Heart right ventricle (tissue), 16 donors: ENCODE measurements at places on chromosomes 7 and 10. TPM values are rescaled to one million over a fixed set of nuclear protein-coding genes. Genes with fewer than 3 reads are reported as not detected.

DNA sequence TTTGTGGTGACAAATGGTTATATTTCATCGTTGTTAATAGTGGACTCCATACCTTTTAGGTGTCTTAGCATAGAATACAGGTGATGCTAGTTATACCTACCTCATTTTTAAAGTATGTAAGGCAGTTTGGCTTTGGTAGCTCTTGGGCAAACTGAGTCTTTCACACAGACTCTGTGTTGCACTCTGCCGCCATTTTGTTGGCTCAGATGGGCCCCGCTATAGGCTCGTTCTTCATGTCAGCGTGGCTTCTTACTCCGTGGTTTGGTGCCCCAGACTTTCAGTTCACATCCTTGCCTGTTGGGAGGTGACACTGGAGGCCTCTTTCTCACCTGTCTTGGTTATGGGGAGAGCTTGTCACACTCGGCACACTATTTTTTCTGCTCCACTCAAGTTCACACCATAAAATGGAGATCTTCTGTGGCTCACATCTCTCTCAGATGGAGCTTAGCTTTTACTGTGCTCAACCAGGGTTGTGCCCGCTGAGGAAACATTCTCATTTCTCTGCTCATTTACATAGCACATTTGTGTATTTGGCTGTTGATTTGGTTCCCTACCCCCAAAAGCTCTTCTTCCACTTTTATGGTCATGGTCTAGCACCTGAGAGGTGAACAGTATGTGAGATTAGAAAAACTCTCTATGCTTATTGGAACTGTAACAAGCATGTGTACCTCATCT lies 178.5 kb downstream of the ARID5B start:
- DNase-seq: no peak
- no peak overlapping the region for H3K4me3 ChIP-seq
- no peaks in the 10 kb centered on the region for H3K27me3 ChIP-seq
- peak overlapping the region; percentile 88 for H3K27ac ChIP-seq

GRCh38 chr7:120996988-120997345 lies 8.5 kb downstream of the CPED1 start:
- H3K4me1 ChIP-seq: peaks cover 59% of the 10 kb centered on the region
- peak overlapping the region; percentile 45 for H3K27ac ChIP-seq
- no peak overlapping the region for H3K4me3 ChIP-seq

DNA sequence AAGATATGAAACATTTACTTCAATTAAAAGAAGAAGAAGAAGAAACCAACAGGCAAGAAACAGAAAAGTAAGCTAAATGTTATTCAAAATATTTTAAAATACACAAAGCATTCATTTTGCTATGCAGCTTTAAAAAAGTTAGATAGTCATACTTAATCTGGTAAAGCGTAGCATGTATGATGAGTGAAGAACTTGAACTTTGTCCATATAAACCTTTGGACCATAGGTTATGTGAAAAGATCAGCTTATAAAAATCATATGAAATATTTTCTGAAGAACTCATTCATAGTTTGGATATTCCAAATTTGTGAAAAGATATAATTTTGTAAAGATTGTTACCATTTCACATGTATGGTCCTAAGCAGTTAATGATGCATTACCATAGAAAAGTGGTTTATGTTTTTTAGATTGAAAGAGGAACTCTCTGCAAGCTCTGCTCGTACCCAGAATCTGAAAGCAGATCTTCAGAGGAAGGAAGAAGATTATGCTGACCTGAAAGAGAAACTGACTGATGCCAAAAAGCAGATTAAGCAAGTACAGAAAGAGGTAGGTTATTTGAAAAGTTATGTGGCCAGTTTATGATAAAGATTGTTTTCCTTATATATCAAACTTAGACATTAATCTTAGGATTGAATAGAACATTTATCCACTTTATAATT lies 37.3 kb downstream of the KIF20B start:
- DNase-seq: no peak
- H3K36me3 ChIP-seq: no peaks in the 10 kb centered on the region
- H3K4me1 ChIP-seq: no peaks in the 10 kb centered on the region
- H3K27ac ChIP-seq: no peak overlapping the region
- H3K4me3 ChIP-seq: no peak overlapping the region

GRCh38 chr7:98707076-98707475 lies 90.0 kb downstream of the NPTX2 start:
- DNase-seq: no peak
- H3K4me3 ChIP-seq: no peak overlapping the region
- peaks cover 5% of the 10 kb centered on the region for H3K27me3 ChIP-seq
- no peaks in the 10 kb centered on the region for H3K36me3 ChIP-seq
- H3K27ac ChIP-seq: no peak overlapping the region

- DNase-seq: no peak
- no peaks in the 10 kb centered on the region for H3K27me3 ChIP-seq
- H3K4me1 ChIP-seq: no peaks in the 10 kb centered on the region
Observed at GRCh38 chr7:45967591-45968157, 46.6 kb upstream of the IGFBP3 start.

DNA sequence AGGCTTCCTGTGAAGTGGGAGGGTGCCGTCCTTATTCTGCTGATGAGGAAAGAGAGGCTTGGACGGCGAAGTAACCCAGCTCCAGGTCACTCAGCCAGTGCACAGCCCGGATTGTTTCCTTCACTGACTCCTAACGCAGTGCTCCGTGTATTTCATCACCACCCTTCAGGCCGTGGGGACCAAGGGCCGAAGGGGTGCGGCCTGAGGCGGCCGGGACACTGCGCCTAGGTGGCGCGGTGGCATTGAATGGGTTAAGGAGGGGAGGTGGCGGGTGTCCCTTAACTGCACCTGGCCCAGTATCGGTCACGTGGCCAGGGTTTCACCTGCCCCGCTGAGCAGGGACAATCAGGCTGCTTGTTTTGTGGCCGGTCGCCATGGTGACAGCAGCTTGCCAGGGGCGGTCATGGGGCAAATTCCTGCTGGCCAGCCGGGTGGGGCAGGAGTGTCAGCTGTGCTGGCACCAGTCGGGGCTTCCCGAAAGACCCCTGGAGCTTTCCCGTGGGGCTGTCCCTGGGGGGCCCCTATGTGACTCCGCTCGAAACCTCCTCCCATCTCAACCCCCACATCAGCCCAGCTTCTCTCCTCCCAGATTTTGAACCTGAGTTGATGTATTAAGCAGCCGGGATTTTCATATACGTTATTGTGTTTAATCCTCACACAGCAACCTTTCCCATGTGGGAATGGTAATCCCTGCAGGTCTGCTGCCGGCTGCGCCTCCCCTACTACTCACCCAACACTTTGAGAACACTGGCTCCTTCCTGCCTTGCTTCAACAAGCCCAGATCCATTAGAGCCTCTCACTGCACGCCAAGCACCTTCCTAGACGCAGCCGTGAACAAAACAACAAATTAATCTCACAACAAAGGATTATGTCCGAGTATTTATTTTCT lies 4.4 kb upstream of the ABHD11 start:
- no peak overlapping the region for H3K4me3 ChIP-seq
- peaks cover 18% of the 10 kb centered on the region for H3K4me1 ChIP-seq
- H3K27me3 ChIP-seq: no peaks in the 10 kb centered on the region

- H3K27ac ChIP-seq: no peak overlapping the region
- H3K4me1 ChIP-seq: no peaks in the 10 kb centered on the region
- no peak overlapping the region for H3K4me3 ChIP-seq
- DNase-seq: no peak
- no peaks in the 10 kb centered on the region for H3K36me3 ChIP-seq
- no peaks in the 10 kb centered on the region for H3K27me3 ChIP-seq
Observed at GRCh38 chr10:57579926-57580325, 687.8 kb downstream of the IPMK start.

GRCh38 chr10:75061709-75062505 lies 49.5 kb upstream of the SAMD8 start:
- DNase-seq: no peak
- H3K4me3 ChIP-seq: no peak overlapping the region
- H3K36me3 ChIP-seq: no peaks in the 10 kb centered on the region
- H3K27me3 ChIP-seq: no peaks in the 10 kb centered on the region

GRCh38 chr10:58066126-58066525 lies 201.6 kb downstream of the IPMK start:
- H3K27me3 ChIP-seq: no peaks in the 10 kb centered on the region
- no peak overlapping the region for H3K27ac ChIP-seq
- H3K4me3 ChIP-seq: no peak overlapping the region
- H3K36me3 ChIP-seq: no peaks in the 10 kb centered on the region
- H3K4me1 ChIP-seq: no peaks in the 10 kb centered on the region

GRCh38 chr10:110508806-110509544 lies 11.3 kb downstream of the DUSP5 start:
- no peak overlapping the region for H3K4me3 ChIP-seq
- peaks cover 59% of the 10 kb centered on the region for H3K4me1 ChIP-seq
- peak overlapping the region; percentile 69 for H3K27ac ChIP-seq
- peak; percentile 79 for DNase-seq
- H3K36me3 ChIP-seq: peaks cover 56% of the 10 kb centered on the region

- H3K4me1 ChIP-seq: no peaks in the 10 kb centered on the region
- H3K36me3 ChIP-seq: no peaks in the 10 kb centered on the region
- H3K27me3 ChIP-seq: no peaks in the 10 kb centered on the region
- H3K4me3 ChIP-seq: no peak overlapping the region
- DNase-seq: no peak
Observed at GRCh38 chr7:68041554-68041953, 1044.9 kb downstream of the TYW1 start.

DNA sequence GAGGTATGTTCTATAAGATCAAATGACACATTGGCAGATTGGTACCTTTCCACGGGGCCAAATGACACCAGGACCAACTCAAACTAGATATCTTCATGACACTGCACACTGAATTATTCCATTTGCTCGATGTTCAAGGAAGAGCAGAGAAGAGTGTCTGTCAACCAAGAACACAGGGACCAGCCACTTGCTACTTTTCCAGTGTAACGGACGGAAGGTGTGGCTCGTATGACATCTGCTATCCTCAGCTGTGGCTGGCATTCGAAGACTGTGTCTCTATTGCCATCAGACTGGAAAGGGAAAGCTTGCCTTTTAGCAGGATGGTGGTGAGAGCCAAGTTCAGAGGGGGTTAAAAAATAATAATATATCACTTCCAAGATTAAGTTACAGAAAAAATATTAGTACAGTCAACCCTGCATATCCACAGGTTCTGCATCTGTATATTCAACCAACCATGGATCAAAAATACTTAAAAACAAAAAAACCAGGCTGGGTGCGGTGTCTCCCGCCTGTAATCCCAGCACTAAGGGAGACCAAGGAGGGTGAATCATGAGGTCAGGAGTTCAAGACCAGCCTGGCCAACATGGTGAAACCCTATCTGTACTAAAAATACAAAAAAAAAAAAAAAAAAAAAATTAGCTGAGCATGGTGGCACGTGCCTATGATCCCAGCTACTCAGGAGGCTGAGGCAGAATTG lies 237.1 kb downstream of the PRPF18 start:
- no peak overlapping the region for H3K4me3 ChIP-seq
- DNase-seq: no peak

GRCh38 chr7:69657985-69658384 lies 59.7 kb downstream of the AUTS2 start:
- H3K27ac ChIP-seq: no peak overlapping the region
- no peak for DNase-seq
- no peak overlapping the region for H3K4me3 ChIP-seq
- no peaks in the 10 kb centered on the region for H3K27me3 ChIP-seq
- H3K4me1 ChIP-seq: peaks cover 36% of the 10 kb centered on the region

DNA sequence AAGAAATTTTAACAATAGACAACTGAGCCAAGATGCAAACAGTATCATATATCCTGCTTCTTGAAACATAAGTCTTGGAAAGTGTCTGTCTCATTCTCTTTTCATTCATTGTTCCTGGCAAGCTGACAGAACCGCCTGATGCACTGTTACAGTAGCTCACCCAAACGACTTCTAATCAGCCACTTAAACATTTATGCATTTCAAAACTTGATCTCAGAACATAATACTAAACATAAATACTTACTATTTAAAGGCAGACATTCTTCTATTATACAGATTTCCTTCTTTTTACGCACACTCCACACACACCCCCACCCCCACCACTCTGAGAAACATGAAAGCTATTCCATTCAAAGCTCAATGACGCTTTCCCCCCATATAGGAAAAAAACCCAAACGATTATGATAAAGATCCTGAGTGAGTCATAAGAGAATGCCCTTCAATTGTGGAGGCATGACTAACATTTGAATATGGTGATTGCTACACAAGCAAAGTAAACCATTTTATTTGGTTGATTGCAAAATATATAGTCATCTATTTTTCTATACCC lies 30.5 kb downstream of the SHTN1 start:
- H3K27me3 ChIP-seq: no peaks in the 10 kb centered on the region
- no peak overlapping the region for H3K27ac ChIP-seq
- no peaks in the 10 kb centered on the region for H3K36me3 ChIP-seq
- H3K4me1 ChIP-seq: no peaks in the 10 kb centered on the region

GRCh38 chr7:108211382-108212201 lies 81.4 kb upstream of the LAMB4 start:
- no peaks in the 10 kb centered on the region for H3K36me3 ChIP-seq
- no peaks in the 10 kb centered on the region for H3K27me3 ChIP-seq
- H3K4me1 ChIP-seq: no peaks in the 10 kb centered on the region
- no peak for DNase-seq
- no peak overlapping the region for H3K4me3 ChIP-seq
- H3K27ac ChIP-seq: no peak overlapping the region

DNA sequence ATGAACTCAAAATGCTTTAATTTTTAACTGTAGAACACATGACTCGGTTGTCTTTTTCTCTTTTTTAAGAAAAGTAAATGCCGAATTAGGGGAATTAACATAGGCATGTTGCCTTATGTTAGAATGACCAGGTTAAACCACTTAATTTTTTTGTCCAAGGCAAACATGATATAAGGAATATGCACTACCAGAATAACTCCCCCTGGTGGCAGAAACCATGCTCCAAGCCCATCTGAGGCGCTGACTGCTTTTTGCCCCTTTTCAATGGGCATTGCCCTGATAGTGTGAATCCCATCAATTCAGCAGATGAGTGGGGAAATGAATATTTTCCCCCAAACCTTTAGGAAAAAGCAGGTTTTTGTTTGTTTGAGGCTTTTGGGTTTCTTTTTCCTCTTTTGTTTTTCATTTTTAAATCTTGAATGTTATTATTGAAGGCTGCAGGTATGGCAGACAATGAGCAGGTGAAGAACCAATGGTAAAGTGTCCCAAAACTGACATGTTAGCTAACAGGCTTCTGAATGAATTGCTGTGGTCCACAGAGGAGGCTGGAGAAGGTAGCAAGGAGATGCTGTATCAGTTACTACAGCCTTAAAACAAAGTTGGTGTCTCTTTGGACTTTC lies 284.3 kb downstream of the SORCS3 start:
- H3K27me3 ChIP-seq: peaks cover 6% of the 10 kb centered on the region
- H3K27ac ChIP-seq: no peak overlapping the region
- no peaks in the 10 kb centered on the region for H3K4me1 ChIP-seq
- H3K4me3 ChIP-seq: no peak overlapping the region

OPN1SW gene
- polyA plus RNA-seq: not detected

ITGB8 gene
- 0.46 TPM for polyA plus RNA-seq

WDR86 gene
- 0.22 TPM for polyA plus RNA-seq

AOAH gene
- 0.73 TPM for polyA plus RNA-seq

NME8 gene
- not detected for polyA plus RNA-seq

DPP6 gene
- 0.07 TPM for polyA plus RNA-seq

DDX50 gene
- 15.8 TPM for polyA plus RNA-seq
